ENCODE measurements at places on chromosomes 2 and 18. TPM values are rescaled to one million over a fixed set of nuclear protein-coding genes. Genes with fewer than 3 reads are reported as not detected.
A peak's percentile ranks its signal among the peaks of the same experiment; 100 is the strongest.

DNA sequence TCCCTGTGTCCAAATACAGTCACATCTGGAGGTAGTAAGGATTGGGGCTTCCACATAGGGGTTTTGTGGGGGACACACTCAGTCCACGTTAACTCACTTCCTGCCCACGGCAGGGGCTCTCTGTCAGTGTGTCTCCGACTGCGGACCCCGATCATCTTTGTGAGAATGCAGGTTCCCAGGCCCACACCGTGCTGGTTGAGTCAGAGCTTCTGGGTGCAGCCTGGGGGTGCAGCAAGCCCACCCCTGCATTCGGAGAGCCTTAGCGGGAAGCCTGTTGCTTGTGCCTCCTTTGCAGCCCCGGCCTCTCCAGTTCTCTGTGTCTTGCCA is 28.0 kb downstream of the HPCAL1 start:
- no peak for DNase-seq

GRCh38 chr2:204000446-204000845 is 63.9 kb downstream of the ICOS start:
- DNase-seq: no peak

- DNase-seq: no peak
These were observed 995.6 kb upstream of the FANCL start for GRCh38 chr2:59236723-59237122.

DNA sequence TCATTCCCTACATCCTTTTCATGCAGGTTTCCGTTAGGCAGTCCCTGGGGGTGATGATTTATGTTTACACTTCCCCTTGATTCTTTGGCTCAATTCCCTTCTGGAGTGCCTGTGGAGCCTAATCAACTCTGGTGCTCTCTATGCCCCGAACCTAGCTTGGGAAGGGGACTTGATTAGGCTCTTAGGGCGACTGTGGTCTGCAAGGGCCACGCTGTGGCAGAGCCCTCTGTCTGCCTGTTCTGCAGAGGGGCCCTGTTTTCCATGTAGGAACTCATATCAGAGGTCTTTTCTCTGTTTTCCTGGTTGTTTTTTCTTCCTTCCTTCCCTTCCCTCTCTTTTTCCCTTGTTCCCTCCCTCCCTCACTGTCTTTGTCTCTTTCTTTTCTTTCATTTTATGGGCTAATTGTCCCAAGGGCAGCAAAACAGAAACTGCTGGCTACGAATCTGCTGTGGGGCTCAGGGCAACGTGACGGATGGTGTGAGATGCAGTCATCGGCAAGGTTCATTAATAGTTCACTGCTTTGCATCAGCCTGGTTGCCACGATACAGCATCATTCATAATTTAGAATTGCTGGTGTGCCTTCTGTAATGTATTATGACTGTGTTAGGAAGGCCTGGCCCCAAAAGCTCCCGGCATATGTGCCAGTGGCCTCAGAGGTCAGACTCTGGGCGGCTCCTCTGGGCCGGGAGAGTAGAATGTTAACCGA is 134.5 kb downstream of the NAPG start:
- DNase-seq: no peak

- DNase-seq: no peak
These were observed 39.0 kb upstream of the PPP4R1 start for GRCh38 chr18:9653390-9653789.

GRCh38 chr2:74712223-74713053 is 58.4 kb downstream of the SEMA4F start:
- no peak for DNase-seq

GRCh38 chr2:149894760-149895159 is 307.2 kb upstream of the MMADHC start:
- DNase-seq: no peak

- peak; percentile 13 for DNase-seq
These were observed 26.2 kb downstream of the MMADHC start for GRCh38 chr2:149561309-149561926.

DNA sequence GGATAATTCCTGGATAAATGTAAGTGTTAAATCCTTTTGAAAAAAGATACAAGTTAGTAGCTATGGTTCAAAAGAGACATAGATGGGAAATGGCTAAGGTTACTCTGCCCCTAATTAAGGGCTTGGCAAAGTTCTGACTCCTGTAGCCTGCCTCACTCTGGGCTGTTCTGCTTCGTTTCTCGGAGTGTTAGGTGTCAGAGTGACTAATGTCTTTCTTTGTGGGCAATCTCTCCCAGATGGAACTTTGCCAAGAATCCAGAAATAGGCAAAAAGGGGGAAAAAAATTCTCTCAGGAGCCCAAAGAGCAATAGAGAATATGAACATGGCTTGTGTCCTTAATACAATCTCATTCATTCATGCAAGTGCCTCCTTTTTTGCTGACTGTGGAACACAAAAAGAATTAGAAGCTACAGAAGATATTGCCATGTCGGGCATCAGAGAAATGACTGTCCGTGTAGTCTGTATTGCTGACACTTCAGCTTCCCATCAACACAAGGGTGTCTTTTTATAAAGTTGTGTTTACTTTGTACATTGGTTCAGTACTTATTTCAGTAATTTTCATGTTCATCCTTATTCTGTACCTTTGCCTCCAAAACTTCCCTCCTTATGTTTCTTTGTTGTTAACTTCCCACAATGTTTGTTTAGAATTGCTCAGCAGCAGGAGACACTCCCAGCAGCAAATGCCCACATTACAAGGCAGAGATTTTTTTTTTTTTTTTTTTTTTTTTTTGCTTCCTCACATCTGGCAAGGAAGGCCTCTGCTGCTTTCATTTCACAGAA is 134.0 kb downstream of the FTCDNL1 start:
- no peak for DNase-seq

DNA sequence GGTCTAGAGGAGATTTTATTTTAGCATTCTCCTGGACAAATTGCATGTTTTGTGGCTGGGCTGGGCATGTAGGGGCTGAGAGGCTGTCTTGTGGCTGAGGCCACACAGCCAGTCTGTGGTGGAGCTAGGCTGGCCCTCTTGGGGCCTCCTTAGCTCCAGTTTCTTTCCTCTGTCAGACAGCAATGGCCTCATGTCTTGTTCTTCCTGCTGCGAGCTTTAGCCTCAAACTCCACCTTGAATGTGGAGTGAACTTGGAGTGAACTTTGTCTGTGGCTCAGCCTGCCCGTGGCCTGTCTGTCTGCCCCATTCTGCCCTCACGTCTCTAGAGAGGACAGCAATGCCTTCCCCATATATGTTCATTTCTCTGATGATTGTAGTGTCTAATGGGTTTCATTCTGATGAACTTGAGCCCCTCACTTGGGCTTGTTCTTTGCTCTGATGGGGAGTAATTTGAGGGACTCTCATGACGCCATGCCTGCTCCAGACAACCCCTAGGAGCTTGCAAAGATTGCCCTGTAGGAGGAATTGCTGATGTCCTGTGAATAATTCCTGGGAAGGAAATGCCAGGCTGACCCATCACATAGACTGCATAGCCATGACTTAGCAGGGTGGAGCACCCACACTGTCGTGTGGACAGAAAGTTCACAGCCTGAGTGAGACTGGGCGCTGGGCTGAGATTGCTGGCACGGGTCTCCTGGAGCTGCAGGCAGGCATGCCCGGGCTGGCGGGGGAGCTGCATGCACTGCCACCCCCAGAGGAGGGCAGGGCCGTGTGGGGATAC is 42.6 kb downstream of the ASAP2 start:
- DNase-seq: no peak

GRCh38 chr2:2570871-2571270 is 239.8 kb upstream of the MYT1L start:
- no peak for DNase-seq

- DNase-seq: no peak
These were observed 71.2 kb upstream of the RBM44 start for GRCh38 chr2:237727363-237727762.

DNA sequence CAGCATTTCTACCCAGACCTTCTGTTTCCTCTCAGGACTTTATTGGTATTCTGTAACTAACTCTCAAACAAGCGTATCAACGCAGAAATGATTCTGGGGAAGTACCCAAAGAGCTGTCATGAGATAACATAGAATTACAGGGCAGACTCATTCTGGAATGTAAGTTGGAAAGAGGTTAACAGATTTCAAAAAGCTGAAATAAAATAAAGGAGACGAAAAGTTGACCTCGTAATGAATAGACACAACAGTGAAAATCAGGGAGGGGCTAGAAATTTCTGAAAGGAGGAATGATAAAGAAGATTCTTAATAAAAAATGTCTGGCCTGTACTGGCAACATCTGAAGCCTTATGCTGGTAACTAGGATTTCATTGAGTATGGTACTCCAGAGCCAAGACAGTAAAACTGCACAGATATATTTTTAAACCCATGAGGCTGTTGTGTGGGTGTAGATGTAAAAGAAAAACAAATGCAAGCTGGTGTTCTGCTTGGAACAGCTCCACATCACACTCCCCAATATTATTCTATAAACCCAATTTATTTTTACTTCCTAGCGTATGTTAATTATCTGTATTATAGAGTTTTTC is 23.9 kb downstream of the RBMS1 start:
- DNase-seq: no peak

GRCh38 chr2:136248907-136249306 is 131.0 kb upstream of the CXCR4 start:
- DNase-seq: no peak

GRCh38 chr2:222133897-222134296 is 164.9 kb downstream of the PAX3 start:
- no peak for DNase-seq

DNA sequence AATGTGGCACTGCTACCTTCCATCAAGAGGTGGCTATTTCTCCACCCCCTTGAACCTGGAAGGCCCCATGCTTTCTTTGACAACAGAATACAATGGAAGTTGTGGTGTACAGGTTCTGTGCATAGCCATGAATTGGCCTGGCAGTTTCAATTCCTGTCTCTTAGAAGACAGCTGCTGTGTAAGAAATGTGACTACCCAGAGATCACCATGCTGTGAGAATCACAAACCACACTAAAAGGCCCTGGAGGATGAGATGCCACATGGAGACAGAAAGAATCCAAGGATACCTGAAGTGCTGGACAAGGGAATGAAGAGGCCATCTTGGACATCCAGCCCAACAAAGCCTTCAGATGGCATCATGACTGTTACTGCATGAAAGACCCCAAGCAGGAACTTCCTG is 47.7 kb upstream of the EHBP1 start:
- no peak for DNase-seq

DNA sequence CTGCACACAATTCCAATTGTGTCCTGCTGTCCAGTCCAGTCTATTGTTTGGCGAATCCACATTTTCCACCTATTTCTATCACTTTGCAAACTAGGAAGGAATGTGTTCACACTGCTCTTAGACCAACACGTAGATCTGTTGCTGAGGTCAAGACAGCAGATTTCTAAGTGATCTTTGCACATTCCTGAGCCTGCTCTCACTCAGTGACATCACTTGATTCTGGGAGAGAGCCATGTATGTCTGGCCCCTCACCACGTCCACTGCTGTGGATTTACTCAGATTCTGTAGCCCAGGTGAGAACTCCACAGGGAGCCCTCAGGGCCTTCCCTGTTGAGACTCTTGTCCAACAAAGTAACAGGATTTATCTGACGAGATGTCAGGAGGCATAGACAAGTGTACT is 317.2 kb downstream of the TSN start:
- no peak for DNase-seq

GRCh38 chr18:59907172-59907571 is 7.4 kb downstream of the PMAIP1 start:
- no peak for DNase-seq

GRCh38 chr2:43448011-43448821 is 147.6 kb downstream of the THADA start:
- DNase-seq: no peak

DNA sequence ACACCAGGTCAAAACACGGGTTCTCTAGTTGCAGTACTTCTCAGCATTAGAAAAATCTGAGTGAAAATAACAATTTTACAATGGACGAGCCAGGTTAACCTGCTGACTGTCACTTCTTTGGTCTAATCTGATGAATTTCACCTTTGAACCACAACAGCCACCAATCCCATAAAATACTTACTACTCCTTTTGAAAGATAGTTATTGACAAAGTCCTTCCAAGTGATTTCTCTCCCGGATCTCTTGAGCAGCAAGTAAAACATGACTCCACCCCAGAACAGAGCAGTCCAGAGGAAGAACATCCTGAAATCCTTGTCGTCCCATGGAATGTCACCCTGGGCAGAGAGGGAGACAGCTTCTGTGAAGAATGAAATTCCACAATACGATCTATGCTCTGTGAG is 10.2 kb downstream of the AFG3L2 start:
- DNase-seq: no peak

The MERTK gene
- total RNA-seq: 20.1 TPM

The SOX11 gene
- total RNA-seq: 154 TPM

The ABCG5 gene
- total RNA-seq: not detected

The CCBE1 gene
- 1.1 TPM for total RNA-seq

The GALNT5 gene
- total RNA-seq: 1.2 TPM

The UNC80 gene
- 3.1 TPM for total RNA-seq

The MYO7B gene
- not detected for total RNA-seq

The RAB12 gene
- total RNA-seq: 18.6 TPM

The SPC25 gene
- total RNA-seq: 15.8 TPM

The POTEI gene
- total RNA-seq: 5.6 TPM

The IRS1 gene
- 17.1 TPM for total RNA-seq

The ALK gene
- not detected for total RNA-seq

The SALL3 gene
- total RNA-seq: 0.51 TPM

The AKAIN1 gene
- total RNA-seq: not detected

The DCDC2C gene
- not detected for total RNA-seq

The ATG4B gene
- 143 TPM for total RNA-seq

Data from progenitor cell of endocrine pancreas (in vitro differentiated cells).